ENCODE measurements at places on chromosomes 3 and 15. TPM values are rescaled to one million over a fixed set of nuclear protein-coding genes. Genes with fewer than 3 reads are reported as not detected.
A peak's percentile ranks its signal among the peaks of the same experiment; 100 is the strongest.

DNA sequence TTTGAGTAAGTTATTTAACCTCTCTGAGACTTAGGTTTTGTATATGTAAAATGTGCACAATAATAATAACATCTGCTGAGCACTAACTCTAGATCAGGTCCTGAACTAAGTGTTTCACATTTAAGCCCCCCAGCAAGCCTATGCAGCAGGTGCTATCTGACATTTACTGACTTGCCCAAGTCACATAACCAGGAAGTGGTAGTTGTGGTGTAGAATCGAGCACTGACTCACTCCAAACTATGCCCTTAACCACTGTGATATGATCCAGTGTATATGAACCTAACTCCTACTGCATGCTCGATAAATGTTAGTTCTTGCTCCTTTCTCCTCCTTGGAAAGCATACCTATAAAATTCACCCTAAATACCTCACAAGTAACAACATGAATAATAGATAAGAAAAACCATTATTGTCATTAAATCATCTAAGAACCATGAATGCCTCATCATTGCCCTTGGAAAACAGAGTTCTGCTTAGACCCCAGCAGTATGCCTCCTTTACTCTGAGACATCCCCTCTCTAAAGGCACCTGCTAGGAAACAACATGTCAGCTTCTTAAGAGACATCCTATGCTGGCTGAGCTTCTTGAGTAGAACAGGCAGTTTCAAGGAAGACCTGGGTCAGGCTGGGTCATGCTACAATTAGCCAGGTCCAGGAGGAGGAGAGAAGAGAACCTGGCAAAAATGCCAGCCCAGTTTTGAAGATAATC lies 3.0 kb upstream of the SHC4 start:
- DNase-seq = no peak

DNA sequence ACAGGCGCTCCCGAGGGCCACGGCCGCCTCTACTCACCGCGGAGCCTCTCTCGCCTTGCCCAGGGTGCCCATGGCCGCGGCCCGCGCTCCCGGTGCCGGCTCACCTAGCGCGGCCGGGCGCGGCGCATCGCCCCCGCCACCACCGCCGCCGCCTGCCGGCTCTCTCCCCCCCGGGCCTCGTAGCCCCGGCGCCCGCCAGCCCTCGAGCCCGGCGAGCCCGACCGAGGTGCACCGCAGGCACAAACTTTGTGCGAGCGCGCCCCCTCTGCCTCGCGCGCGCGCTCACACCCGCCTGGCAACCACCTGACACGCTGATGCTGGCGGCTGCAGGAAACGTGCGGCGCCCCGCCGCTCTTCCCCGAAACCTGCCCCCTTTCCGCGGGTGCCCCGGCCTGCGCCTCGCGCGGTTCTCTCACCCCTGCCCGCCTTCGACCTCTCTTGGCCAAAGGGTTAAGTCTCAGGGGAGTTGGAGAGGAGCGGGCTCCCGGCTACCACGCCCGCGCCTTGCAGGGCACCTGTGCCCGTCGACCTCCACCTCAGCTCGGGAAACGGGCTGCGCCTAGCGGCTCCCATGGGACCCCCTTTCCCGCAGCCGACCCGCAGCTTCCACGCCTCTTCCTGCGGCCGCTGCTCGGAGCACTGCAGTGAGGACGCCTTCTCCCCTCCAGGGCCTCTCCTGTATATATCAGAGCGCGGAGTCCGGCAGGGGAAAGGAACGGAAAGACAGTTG lies at the start of gene RASGRP1:
TSS of gene RASGRP1 (minus strand) at position 258 of the 730 bp plus-strand sequence. CDS start at position 72, 186 bp downstream.
- peak; percentile 83 for DNase-seq

DNA sequence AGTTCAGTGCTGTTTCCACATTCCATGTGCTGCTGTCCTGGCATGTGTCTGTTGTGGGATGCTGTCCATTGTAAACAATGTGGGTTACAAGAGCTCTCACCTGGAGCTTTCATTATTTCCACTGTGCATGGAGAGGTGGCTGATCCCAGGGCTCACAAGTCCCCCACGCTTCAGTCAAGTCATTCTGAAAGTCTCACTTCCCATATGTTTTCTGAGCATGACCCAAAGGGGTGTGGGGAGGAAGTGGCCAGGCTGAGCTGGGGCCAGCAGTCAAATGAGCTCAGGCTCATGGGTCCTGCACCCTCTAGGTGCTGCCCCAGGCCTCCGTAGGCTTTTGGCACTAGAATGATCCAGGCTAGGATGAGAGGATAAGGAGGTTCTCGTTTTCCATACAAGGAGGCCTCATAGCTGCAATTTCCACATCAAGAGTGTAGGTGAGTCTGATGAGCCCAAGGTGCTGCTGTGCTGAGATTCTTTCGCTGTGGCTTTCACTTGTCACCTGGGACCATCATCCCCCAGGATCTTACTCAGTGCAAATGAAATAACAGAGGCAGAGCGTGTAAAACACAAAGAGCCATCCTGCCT lies 22.0 kb downstream of the STARD5 start:
- DNase-seq = no peak

DNA sequence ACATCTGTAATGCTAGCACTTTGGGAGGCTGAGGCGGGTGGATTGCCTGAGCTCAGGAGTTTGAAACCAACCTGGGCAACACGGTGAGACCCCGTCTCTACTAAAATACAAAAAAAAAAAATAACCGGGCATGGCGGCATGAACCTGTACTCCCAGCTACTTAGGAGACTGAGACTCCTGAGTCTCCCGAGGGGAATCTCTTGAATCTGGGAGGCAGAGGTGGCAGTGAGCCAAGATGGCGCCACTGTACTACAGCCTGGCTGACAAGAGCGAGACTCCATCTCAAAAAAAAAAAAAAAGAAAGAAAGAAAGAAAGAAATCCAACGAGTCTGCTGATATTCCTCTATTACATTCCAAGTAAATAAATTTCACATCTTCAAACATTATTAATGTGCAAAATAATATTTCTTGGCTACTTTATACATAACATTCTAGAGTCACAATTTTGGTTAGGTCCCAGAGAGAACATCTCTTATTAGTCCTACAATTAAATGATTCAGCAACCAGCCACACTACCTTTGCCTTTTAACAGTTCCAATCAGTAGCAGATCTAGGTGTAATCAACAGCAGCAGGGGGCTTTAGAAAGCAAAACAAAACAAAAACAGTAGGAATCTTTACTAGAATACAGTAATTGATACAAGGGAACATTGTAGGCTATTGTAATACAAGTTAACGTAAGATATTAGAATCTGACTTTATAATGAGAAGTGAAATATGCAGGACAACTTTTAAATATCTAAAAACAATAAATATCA lies 195.8 kb downstream of the TBC1D5 start:
- DNase-seq = no peak

DNA sequence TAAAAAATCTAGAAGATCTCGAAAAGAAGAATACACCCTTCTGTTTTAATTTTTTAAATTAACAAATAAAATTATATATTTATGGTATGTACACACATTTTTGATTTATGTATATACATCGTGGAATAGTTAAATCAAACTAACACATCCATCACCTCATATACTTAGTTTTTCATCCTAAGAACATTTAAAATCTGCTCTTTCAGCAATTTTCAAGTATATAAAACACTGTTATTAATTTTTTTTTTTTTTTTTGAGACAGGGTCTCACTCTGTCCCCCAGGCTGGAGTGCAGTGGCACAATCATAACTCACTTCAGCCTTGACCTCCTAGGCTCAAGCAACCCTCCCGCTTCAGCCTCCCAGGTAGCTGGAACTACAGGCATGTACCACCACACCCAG lies 32.8 kb upstream of the ACAP2 start:
- DNase-seq = no peak

- DNase-seq = no peak
Measured at GRCh38 chr15:70584838-70585706, 178.3 kb downstream of the UACA start.

- DNase-seq = peak; percentile 77
Measured at GRCh38 chr15:91302588-91303439, 202.8 kb downstream of the SV2B start.

DNA sequence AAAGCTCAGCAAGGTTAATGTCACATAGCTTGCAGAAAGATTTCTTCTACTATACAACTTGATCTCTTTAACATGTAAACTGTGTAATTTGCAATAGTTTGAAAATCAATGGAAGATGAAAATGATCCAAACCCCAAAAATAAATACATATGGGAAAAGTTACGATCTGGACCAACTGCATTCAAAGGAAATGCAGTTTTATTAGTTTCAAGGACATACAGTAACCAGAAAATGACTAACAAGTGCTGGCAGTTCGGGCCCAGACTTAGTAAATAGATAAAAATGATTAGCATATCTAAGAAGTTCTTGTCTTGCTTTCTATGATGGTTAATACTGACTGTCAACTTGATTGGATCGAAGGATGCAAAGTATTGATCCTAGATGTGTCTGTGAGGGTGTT lies 37.3 kb upstream of the LEKR1 start:
- no peak for DNase-seq

- DNase-seq = no peak
Measured at GRCh38 chr3:49725906-49726681, 2.3 kb upstream of the GMPPB start.

GRCh38 chr3:123053107-123053506 lies 13.7 kb upstream of the PDIA5 start:
- peak; percentile 57 for DNase-seq

- no peak for DNase-seq
Measured at GRCh38 chr15:70766597-70766996, 3.2 kb upstream of the UACA start.

DNA sequence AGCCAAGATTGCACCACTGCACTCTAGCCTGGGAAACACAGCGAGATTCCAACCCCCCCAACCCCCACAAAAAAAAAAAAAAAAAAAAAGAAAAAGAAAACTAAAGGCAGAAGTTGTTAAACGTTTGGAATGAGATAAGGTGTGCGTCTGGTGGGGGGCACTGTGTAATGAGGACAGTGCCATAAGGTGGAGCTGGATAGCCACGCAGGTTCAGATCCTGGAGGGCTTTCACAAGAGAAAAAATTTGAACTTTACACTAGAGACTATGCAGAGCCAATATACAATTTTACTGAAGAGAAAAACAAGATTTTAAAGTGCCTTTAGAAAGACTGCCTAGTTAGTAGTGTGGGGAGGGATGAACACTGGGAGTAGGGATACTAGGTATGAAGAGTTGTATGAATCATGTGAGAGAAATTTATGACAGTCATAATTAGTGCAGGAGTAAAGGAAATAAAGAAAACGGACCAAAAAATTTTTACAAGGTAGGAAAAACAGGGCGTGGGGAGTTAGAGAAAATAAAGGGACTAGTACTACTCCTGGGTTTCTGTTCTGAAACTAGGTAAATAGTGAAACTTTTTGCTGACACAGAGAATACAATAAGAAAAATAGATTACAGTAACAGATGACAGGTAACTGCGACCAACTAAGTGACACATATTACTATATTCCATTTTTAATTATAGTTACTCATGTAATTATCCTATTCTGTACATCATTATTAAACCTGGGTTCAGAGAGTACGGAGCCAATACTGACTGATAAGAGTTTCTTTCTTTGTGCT lies 108.1 kb downstream of the PEAK1 start:
- DNase-seq = no peak

- no peak for DNase-seq
Measured at GRCh38 chr15:63998489-63998888, 47.8 kb downstream of the DAPK2 start.

DNA sequence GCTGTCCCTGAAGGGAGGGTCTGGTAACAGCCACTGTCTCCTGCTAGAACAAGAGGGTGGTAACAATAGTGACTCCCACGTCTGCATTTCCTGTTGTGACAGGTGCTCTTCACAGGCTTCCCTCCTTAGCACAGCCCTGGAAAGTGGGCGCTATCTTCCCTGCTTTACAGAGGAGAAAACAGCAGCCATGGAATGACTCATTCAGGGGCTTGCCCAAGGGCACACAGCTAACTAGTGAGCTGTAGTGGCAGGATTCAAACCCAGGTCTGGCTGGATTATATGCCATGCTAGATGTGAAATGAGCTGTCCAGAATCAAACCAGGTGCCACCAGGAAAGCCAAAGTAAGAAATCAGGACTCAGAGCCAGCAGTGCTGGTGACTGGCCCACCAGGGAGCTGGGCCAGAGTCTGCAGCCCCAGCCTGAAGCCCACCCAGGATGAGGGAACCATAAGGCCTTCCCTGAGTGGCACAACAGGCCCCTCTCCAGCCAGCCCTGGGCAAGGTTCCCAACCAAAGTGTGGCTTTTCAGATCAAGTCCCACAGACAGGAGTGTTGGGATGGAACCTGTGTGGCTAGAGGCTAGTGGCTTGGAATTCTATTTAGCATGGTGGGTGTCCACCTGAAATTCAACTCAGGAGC lies 102.4 kb downstream of the ETFA start:
- DNase-seq = no peak

GRCh38 chr3:16309558-16309957 lies 44.5 kb downstream of the OXNAD1 start:
- DNase-seq = peak; percentile 40

- DNase-seq = no peak
Measured at GRCh38 chr15:69951898-69952555, 145.7 kb downstream of the TLE3 start.

- no peak for DNase-seq
Measured at GRCh38 chr3:184474897-184475296, 86.7 kb upstream of the EPHB3 start.

- DNase-seq = no peak
Measured at GRCh38 chr3:12922881-12923431, 81.6 kb upstream of the RPL32 start.

- DNase-seq = no peak
Measured at GRCh38 chr15:69316291-69316690, 17.6 kb downstream of the PAQR5 start.

DNA sequence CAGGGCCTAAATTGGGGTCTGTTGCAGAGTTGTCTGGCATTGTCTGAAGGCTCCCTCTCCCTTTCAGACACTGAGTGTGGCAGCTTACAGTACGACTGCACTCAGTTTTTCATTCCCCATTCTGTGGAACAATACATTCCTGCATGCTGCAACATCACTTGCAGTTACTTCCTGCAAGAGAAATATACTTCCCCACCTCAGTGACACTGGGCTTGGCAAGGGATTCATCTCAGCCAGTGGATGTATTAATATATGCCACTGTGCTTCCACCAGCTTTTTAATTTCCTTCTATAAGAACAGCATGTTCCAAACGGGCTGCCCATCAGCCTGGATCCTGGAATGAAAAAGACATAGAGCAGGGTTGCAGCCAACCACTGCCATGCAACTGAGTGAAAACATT lies 23.1 kb downstream of the B3GALNT1 start:
- DNase-seq = no peak

DNA sequence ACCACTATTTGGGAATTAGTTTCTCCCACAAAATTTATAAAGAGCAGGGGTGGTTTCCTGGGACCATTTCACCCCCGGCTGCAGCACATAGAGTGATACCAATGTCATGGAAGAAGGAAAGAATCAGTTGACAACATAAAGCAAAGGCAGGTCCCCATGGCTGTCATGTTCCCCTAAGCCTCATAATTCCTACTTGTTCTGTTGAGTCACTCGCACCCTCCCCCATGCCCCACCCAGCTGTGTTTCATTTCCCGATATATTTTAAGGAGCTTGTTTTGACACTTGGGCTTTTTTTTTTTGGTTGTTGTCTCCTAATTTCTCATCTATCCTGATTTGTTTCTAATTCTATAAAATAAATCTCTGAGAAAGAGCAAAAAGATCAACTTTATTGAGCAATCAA lies 24.9 kb downstream of the ERC2 start:
- no peak for DNase-seq

- DNase-seq = no peak
Measured at GRCh38 chr3:194056731-194057415, 79.1 kb upstream of the HES1 start.

Gene CLRN1
- polyA plus RNA-seq = not detected

Gene USP8
- polyA plus RNA-seq = 36.4 TPM

Gene MYH15
- polyA plus RNA-seq = 0.55 TPM

Gene CCR9
- polyA plus RNA-seq = 0.22 TPM

Gene CYP8B1
- not detected for polyA plus RNA-seq

Gene SPRED1
- polyA plus RNA-seq = 8.7 TPM

Gene KIF15
- 2.7 TPM for polyA plus RNA-seq

Data from cardiac muscle cell (in vitro differentiated cells and primary cell).